Left forelimb (tissue), 1 donor: ENCODE measurements at places on chromosomes 1 and 21.

- DNase-seq: no peak
Measured at GRCh38 chr1:218787826-218788225, 385.9 kb upstream of the LYPLAL1 start.

GRCh38 chr21:31195334-31196015 lies 148.6 kb downstream of the TIAM1 start:
- DNase-seq: no peak

- no peak for DNase-seq
Measured at GRCh38 chr1:216705676-216706075, 17.6 kb downstream of the ESRRG start.

DNA sequence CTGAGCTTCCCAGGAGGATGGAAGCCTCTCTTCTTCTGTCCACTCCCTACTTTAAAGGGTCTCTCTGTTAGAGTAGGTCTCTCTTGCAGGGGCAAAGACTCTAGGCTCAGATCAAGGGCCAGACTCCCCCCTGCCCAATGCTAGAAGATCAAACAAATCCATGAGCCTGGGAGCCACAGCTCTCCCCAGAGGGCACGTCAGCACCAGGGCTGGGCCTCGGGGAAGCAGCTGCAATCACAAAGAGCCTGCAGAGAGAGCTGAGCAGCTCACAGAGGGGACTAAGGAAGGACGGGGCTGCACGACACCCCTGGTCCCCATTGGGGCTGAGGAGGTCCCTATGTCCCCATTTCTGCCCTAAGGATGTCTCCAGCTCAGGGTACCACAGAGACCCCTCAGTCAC lies 3.9 kb downstream of the CNTN2 start:
- DNase-seq: no peak

GRCh38 chr1:168365719-168366479 lies 85.2 kb downstream of the TBX19 start:
- no peak for DNase-seq

DNA sequence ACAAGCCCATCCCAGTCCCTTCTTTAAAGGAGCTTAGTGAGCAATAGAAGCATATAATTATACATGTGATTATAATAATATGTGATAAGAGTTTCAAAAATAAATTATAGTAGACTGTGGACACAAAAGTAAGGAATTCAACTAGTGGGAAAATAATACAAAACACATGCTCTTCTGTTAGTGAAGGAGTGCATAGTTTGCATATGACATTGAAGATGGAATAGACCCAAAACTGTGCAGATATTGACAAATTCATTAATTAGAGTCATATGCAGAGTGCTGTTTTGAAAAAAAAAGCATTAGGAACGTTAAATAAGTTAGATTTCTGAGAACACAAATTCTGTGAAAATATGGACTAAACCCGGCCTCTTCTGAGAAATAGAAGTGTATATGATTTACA lies 278.8 kb downstream of the ASTN1 start:
- no peak for DNase-seq

DNA sequence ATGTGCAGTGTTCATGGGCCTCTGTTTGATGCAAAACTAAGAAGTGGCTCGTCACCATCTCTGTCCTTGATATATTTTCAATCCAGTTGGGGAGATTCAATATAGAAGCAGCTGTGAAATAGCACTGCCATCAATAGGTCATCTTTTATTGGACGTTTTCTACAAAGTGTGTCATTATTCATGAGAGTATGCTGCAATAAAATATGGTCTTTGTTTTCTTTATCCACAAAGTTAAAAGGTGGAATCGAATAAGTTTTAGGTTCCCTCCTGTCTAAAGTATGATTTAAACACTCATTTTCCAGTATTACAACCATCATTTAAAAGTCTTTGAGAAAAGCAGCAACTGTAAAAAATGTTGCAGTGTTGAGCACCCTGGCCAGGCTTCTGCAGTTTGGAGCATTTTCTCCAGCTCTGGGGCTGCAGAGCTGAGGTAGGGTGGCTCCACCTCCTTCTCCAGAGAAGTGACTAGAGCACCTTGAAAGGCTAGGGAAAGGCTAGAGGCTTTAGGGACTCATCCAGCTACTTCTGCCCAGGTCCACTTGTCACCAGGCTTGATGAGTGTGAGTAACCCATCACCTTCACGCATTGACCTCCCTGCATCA lies 56.5 kb upstream of the DNAH14 start:
- no peak for DNase-seq

DNA sequence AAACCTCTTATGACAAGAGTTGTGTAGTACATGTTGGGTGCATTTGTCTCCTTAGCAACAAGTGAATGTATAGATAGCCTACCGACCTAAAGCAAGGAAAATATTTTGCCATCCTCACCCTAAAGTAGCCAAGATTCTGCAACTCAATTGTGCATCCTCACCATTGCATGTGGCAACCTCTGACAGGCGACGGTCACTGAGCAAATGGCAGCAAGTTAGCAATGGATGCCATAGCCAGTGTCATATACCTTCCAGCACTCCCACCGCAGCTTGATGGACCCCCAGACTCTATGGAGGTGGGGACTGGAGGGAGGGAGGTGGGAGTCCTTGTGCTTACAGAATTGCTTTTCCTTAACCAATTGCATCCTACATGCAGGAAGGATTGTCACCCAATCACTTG lies 17.0 kb downstream of the PROX1 start:
- no peak for DNase-seq

DNA sequence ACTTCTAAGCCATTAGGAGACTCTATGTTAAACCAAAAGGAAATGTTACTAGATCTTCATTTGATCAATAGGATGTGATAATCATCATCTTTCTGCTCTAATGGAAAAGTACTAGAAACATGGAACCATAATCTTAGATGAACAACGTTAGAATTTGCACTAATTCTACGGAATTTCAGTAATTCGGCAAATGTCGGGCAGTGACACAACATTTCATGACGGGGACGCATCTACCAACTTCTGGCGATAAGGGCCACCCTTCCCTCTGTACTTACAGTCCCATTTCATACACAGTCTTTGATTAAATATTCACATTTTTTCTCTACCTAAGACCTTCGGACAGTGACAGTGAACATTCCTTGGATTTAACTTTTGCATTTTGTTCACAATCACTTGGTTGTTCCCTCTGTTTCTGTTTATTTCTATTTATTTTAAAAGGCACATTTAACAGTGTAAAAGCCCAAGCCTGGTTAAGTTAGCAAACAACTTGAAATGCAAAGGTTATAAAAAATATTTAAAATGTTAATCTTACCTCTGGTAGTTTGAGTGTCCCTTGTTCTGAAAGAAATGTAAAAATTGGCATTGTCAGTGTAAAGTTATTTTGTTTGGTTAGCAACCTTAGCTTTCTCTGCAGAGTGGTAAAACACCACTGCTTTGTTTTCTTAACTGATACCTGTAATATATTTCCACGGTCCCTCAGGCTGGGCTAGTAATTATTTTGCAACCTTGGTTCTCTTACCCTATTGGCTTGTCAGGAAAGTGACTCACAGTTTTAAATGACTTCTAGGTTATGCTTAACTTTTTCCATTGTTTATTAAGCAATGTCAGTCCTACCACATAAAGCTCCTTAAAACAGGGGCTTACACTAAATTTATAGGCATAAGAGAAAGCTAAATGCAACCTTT lies 276.9 kb downstream of the VAV3 start:
- DNase-seq: no peak

DNA sequence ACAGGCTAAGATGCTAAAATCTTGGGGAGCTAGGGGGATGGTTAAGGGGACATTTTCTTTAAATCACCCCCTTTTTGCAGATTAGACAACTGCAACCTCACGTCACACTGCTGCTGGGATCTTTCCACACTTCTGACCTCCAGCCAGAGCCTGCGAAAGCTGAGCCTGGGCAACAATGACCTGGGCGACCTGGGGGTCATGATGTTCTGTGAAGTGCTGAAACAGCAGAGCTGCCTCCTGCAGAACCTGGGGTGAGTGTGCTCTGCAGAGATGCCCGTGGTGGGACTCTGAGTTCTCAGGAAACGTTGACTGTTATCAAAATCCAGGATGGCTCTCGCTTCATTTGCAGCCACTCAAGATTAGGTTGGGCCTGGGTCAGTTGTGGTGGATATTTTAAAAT lies 13.3 kb downstream of the OR2B11 start:
- DNase-seq: no peak

- DNase-seq: no peak
Measured at GRCh38 chr1:204288021-204288588, 71.6 kb downstream of the PLEKHA6 start.

- no peak for DNase-seq
Measured at GRCh38 chr21:42591170-42591869, 62.1 kb upstream of the PDE9A start.

DNA sequence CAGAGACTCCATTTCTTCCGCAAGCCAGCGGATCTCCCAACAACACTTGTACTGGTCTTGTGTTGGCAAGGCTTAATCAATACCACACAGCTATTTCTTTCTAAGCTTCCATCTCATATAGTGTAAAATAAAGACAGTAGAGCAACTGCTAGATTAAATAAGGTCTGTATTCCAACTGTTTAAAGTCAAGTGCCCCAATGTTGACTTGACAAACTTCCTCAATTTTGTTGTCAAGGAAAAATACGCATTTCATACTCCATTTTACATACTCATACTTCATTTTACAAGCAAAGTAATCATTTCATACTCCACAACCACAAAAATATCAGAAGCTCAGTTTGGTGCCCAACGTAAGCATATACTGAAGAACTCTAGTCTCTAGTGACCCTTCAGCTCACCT lies 143.0 kb downstream of the RERE start:
- no peak for DNase-seq

DNA sequence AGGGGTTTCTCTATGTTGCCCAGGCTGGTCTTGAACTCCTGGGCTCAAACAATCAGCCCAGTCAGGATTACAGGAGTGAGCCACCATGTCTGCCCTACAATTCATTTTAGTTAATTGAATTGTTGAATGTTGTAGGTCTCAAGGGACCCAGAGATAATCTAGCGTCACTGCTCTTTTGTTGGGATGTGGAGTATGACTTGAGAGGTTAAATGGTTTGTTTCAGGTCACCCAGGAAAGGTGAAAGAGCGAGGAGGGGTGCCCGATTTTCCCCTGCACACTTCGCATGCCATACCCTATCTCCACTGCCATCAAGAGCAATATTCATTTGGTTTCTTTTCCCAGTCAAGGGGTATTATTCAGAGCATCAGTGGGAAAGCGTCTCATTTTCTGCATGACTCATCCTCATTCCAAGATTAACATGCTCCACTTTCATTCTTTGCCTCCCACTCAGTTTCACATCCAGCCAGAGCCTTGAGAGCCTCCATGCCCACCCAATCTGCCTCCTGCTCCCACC lies 13.1 kb upstream of the SLC30A1 start:
- no peak for DNase-seq
